Mesothelial cell of epicardium (in vitro differentiated cells): ENCODE measurements at places on chromosomes 7 and 10.

DNA sequence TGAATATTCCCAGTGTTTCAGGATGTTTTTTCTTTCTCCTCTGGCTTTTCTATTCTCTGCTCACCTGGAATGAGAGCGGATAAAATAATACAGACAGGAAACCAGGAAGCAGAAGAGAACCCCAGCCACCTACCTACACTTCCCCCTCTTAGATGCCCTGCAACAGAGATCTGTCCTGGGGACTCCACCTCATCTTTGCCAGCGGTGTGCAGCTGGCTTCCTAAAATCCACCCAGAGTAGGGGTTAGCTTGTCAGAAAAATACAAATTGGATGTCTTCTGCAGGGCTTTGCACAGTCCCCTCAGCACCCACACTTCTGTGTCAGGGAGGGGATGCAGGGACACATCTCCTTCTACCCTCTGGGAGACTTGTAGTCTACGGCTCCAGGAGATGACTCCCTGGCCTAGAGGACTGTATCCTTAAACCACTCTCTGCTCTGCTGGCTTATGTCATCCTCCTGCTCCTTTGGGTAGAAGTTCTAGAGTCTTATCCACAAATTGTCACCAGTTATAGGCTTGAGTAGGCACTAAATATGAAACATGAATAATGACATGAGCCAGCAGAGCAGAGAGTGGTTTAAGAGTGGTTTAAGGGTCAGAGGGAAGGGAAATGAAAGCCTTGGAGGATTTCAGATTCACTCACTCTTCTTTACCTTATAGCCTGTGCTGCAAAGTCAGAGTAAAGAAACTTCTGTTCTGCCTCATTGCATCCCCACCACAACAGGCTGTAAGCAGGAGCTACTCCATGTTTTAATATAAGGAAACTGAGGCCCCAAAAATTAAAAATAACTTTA, 749.4 kb downstream of the AUTS2 start:
- DNase-seq = no peak

DNA sequence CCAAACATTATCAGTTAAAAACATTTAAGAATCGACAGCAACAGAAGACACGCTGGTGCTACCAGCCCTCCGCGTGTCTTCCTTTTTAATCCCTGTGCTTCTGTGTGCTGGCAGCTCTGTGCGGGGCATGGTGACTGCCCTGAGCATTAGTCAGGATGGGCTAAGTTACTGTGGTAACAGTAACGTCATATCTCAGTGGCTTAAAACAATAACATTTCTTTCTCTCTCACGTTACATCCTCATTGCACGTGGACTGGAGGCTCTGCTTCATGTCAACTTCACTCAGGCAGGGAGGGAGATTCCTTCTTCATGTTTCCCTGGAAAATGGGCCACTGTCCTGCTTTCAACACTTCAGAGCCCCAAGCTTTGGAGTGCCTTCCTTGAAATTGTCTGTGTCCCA, 378.5 kb downstream of the CCSER2 start:
- no peak for DNase-seq

DNA sequence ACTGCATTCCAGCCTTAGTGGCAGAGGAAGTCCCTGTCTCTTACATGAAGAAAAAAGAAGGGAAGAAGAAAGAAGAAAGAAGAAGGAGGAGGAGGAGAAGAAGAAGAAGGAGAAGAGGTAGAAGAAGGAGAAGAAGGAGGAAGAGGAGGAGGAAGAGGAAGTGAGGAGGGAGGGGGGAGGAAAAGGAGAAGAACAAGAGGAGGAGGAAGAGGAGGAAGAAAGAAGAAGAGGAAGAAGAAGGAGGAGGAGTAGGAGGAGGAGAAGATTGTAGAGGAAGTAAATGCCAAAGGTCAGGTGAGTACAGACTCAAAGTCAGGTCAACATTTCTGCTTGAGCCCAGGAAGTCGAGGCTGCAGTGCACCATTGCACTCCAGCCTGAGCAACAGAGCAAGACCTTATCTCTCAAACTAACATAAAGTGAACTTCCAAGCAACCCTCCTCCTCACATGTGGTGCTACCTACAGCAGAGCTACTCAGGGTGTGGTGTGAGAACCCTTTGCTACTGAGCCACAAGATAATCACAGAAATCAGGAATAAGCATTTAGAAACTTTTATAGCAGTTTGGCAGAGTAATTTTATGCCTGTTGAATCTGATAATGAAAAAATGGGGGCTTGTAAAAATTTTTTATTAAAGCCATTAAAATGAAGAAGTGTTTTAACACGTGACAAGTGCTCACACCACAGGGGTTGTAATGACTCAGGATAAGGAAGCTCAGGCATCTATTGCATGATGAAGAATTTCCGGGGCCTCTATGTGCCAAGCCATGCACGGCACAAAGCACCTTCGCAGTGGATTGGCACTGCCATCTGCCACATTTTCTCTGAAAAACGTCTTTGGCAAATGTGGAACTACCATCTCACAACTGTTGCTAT, 224.9 kb upstream of the AUTS2 start:
- no peak for DNase-seq

GRCh38 chr10:30151581-30152389, 92.4 kb upstream of the JCAD start:
- no peak for DNase-seq

GRCh38 chr10:12397941-12398340, 48.6 kb downstream of the CAMK1D start:
- DNase-seq = no peak

GRCh38 chr7:129664029-129665012, 52.8 kb downstream of the NRF1 start:
- no peak for DNase-seq

- DNase-seq = no peak
Measured at GRCh38 chr10:78148216-78148960, 114.7 kb downstream of the RPS24 start.

- no peak for DNase-seq
Measured at GRCh38 chr7:78562191-78562590, 763.6 kb downstream of the PHTF2 start.

- DNase-seq = no peak
Measured at GRCh38 chr7:134854816-134855215, 75.4 kb downstream of the CALD1 start.

DNA sequence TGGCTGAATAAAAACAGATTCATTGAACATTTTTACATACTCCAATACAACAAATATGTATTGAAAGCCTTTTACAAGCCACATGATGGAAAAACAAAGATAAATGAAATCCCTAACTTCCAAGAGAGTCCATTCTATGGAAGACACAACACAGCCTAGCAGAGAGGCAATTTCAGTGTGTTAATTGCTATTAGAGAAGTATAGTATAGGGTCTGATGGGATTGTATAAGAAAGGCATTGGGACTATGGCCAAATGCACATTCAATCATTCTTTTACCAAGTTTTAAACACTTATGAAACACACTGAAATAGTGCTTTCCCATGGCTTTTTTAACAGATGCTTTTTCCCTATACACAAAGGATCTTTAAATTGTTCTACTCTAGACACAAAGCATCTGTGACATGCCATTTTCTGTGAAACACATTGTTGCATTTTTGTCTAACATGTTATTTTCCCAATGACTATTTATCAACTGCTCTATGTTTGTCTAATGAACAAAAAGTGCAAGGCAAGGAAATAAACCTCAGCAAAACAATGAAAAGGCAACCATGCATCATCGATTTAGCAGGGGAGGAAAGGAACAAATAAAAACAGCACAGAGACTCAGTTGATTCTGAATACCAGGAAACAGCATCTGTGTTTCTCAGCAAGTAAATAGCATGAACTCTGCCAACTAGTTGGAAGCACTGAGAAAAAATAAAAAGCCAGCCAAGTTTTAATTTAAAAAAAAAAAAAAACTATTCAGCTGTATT, 42.4 kb upstream of the PHYHIPL start:
- DNase-seq = no peak

GRCh38 chr10:78935697-78936407, 132.9 kb upstream of the ZMIZ1 start:
- DNase-seq = no peak

DNA sequence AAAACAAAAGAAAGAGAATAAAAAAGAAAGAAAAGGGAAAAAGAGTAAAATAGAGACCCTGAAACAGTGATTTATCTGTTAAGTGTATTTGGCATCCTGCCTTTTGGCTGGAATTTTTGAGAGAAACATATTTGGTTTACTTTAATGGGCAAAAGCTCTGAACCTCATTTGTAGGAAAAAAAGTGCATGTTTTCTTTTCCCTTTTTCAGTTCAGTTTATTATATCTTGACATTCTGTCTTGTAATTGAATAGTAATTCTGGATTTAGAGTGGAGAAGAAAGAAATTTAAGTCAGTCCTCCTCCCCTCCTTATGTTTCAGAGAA, 69.5 kb downstream of the ARID5B start:
- no peak for DNase-seq

GRCh38 chr7:148084138-148084537, 506.4 kb upstream of the C7orf33 start:
- peak; percentile 76 for DNase-seq

DNA sequence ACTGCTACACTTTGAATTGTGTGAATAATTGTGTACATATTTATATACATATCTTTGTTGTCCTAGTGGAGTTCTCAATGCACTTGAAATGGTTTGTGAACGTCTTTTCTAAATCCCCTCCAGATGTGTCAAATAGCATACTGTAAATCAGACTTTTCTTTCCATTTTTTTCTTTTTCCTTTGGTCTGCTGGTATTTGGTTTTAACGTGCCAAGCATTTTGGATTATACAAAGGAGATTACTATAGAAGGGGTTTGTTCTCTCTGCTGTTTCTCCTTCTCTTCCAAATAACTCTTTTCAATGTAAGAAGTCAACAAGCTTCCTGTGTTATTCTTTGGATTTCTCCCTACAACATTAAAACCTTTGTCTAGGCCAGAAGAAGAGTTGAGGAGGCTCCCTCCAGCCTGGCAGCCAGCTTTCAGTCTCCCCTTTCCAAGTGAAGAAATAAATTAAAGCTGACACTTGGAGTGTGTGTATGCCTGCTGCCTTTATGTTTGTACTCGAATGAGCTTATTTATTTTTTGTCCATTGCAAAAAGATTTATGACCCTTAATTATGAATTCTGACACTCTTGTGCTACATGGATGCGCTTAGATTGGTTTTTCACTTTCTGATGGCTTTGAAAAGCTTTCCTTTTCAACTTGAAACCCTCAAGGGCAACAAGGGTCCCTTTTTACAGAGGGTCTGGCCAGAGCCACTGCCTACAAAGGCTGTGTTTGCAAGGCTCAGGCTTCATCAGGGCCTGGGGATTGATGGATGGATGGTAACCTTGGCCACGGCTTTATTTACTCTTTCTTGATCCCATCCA, 107.8 kb downstream of the RAB18 start:
- no peak for DNase-seq

DNA sequence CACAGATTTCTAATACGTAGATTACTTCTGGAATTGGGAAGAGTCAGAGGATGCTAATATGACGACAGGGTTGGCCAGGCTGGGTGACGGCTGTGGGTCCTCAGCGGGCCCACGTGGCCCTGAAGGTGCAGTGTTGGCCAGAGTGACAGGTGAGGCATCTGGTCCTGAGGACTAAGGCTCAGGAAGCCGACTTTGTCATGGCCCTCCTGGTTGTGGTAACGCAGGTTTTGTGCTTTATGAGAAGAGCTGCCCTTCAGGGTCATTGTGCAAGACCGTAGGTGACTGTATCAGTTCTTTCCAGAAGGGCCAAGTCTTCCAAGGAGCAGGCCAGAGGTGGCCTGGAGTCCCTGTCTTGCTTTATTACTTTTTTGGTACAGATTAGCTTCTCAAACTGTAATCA, 2.5 kb downstream of the EIF3B start:
- DNase-seq = no peak

GRCh38 chr10:78991187-78991586, 77.6 kb upstream of the ZMIZ1 start:
- DNase-seq = no peak

- no peak for DNase-seq
Measured at GRCh38 chr10:131621784-131622624, 278.8 kb upstream of the PPP2R2D start.

DNA sequence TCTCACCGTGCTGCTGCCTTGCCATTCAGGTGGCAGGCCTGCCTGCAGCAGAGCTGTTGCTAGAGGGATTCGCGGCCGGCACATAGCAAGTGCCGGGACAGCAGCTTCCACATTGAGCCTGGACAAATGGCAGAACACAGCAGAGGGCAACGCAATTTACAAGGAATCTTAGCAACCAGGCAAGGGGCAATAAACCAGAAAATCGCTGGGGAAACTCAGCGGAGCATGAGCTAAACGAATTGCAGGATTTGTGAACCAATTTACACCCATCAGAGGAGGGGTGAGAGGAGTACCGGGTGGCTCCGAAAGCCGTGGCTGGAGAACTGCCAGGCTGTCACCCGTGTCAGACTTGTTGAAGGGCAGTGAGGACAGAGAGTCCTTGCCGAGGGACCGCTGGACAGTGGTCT, 58.6 kb upstream of the LOXL4 start:
- no peak for DNase-seq

DNA sequence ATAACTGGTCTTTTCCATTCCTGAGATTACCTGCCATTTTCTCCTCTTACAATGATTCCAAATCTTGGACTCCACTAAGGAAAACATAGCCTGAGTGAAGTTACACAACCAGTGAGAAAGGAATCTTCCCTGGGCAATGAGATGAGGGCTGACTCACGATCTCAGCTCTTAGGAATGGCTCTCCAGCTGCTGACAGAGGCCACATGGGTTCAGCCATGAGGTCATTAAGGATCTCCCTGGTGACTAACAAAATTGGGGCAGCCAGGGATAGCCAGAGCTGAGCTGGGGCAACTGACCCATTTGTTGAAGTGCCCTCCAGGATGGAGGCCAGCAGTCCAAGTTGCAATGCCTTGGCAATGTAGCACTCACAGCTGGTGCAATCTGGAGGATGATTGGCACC, 78.7 kb upstream of the MKLN1 start:
- no peak for DNase-seq

GRCh38 chr7:36360244-36360643, 29.4 kb upstream of the ANLN start:
- DNase-seq = no peak

DNA sequence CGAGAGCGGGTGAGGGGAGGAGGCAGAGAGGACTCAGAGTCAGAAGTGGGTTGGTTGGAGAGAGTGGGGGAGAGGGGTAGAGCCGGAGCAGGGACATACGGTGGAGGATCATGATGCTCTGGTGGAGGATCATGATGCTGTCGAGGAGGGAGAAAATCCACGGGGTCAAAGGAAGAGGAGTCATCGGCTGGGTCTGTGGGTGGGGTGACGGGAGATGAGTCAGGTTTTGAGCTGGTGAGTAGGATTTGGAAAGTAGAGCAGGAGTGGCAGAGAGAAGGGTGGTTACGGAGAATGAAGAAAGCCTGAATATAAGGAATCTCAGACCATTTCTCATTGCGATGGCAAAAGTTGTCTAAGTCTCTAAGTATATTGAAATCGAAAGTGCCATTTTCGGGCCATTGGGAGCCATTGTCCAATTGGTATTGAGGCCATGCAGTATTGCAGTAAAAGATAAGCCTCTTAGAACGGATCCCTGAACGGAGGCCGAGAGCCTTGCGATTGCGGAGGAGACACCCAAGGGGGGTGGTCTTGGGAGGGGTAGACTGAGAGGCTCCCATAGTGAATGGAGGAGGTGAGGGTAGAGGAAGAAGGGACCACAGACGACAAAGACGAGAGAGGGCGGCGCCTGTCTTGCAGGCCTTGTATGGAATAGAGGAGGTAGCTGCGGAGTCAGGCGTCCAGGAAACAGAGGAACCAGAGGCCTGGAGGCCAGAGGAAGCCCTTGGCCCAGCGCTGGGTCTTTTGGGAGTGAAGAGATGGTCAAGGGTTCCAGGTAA, 23.8 kb downstream of the SCIN start:
- DNase-seq = no peak

GRCh38 chr10:368579-369220, 233.4 kb downstream of the ZMYND11 start:
- DNase-seq = no peak
